Ammon's horn (tissue), 1 donor: ENCODE measurements at places on chromosomes 16 and 17.

- no peak for DNase-seq
Measured at GRCh38 chr17:36616061-36617029, 15.0 kb downstream of the MRM1 start.

GRCh38 chr16:1922357-1922756 lies 4.1 kb upstream of the HS3ST6 start:
- no peak for DNase-seq

GRCh38 chr16:84502581-84502980 lies 1.9 kb downstream of the MEAK7 start:
- DNase-seq = no peak

GRCh38 chr16:23453338-23454052 lies 506 bp upstream of the COG7 start:
- no peak for DNase-seq

- peak; percentile 84 for DNase-seq
Measured at GRCh38 chr17:40168262-40168832, 8.9 kb upstream of the RAPGEFL1 start.
